CD4-positive, alpha-beta T cell treated with Interleukin-6 for 4 hours (primary cell): ENCODE measurements at places on chromosomes 6 and 20.

GRCh38 chr6:70257768-70258273 lies 45.1 kb downstream of the COL9A1 start:
- DNase-seq = no peak

DNA sequence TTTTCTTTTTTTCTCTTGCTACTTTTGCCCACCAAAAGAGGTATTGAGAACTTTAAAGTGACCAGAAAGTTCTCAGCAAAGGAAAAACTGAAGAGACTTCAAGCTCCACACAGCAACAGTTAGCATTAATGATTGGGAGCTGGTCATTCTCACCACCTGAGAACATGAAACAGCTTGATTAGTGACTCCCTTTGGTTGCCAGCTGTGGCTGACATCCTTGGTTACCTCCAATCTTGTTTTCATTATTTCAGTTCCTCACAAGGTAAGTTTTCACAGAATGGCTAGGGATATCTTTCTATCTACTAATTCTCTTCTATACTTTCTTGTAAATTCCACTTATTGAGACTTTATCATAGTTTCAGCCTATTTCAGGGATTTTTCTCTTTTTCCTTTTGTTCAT lies 427.9 kb downstream of the QKI start:
- DNase-seq = no peak

DNA sequence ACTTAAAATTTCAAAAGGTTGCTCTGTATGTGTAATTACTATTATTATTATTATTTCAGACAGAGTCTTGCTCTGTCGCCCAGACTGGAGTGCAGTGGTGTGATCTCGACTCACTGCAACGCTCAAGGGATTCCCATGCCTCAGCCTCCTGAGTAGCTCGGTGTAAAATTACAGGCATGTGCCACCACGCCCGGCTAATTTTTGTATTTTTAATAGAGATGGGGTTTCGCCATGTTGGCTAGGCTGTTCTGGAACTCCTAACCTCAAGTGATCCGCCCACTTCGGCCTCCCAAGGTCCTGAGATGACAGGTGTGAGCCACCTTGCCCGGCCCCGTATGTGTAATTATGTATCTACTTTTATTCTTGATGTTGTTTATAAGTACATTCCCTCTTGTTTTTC lies 65.3 kb upstream of the ZNF217 start:
- no peak for DNase-seq

GRCh38 chr20:38885357-38885756 lies 40.9 kb upstream of the FAM83D start:
- no peak for DNase-seq

- DNase-seq = no peak
Measured at GRCh38 chr6:105780146-105780860, 305.8 kb upstream of the PRDM1 start.
